ENCODE measurements at places on chromosomes 5 and 9. TPM values are rescaled to one million over a fixed set of nuclear protein-coding genes. Genes with fewer than 3 reads are reported as not detected.

The PCDHA5 gene
- total RNA-seq: 1.1 TPM

DNA sequence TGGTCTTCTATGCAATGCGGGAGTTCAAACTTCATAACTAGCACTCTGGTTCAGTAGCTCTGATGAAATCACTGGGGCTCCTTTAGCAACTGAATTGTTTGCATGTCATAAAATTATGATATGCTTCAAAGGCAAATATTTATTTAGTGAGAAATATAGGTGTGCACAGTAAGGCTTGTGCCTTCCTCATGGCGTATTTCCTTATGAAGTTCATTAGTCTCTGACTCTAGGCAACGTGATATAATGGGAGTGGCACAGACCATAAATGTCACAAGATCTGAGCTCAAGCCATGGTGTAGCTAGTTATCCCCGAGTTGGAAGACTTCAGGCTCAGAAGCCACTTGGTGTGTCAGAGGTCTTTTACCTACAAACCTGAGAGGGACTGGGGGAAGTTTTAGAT is 35.5 kb downstream of the PIP5K1B start:
- DNase-seq: no peak

GRCh38 chr5:12354686-12355085 is 450.4 kb upstream of the CTNND2 start:
- peak; percentile 63 for DNase-seq

- no peak for DNase-seq
Observed at GRCh38 chr9:134495881-134496412, 145.7 kb upstream of the COL5A1 start.

GRCh38 chr5:122500245-122501088 is 188.4 kb downstream of the SNCAIP start:
- peak; percentile 82 for DNase-seq

- DNase-seq: no peak
Observed at GRCh38 chr5:90014420-90014819, 395.1 kb downstream of the CETN3 start.

GRCh38 chr5:5572976-5573797 is 150.7 kb downstream of the ICE1 start:
- DNase-seq: no peak

DNA sequence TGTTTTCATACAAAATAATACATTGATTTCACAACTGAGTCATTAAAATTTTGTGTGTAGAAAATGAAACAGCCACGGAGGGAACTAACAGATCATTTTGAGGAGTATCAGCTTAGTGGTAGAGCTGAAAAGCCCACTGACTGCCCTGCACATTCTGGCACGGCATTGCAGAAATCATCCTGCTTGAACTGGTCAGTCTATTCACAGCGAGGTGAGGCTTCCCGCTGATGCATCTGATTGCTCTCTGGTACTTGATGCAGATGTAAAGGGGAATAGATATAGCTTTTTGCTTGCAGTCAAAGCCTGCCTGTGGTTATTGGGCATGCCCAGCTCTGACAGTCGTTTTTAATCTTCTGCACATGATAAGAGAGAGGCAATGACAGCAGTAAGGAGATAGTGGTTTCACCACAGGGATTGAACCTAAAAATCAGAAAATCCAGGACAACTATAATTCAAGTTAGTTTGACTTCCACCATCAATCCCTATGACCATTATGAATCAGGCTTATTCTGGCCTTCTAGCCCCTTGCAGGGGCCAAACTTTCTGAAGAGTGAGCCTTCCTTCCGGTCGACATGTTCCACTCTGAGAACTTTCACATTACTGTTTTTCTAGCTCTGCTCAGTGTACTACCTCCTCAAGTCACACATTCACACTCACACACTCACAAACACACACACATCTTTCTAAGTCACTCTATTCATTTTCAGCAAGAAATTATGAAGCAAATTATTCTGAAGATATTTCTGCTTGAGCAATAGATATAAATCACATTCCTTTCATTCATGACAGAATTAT is 782.8 kb upstream of the NUDT12 start:
- DNase-seq: peak; percentile 14

- DNase-seq: no peak
Observed at GRCh38 chr5:180026734-180027458, 44.7 kb downstream of the RNF130 start.

The SPINK6 gene
- not detected for total RNA-seq

- peak; percentile 77 for DNase-seq
Observed at GRCh38 chr9:127723444-127723843, 7.6 kb downstream of the TTC16 start.

The CAST gene
- 126 TPM for total RNA-seq

The PRLR gene
- 0.12 TPM for total RNA-seq

- no peak for DNase-seq
Observed at GRCh38 chr5:160844177-160844576, 7.8 kb downstream of the ATP10B start.

DNA sequence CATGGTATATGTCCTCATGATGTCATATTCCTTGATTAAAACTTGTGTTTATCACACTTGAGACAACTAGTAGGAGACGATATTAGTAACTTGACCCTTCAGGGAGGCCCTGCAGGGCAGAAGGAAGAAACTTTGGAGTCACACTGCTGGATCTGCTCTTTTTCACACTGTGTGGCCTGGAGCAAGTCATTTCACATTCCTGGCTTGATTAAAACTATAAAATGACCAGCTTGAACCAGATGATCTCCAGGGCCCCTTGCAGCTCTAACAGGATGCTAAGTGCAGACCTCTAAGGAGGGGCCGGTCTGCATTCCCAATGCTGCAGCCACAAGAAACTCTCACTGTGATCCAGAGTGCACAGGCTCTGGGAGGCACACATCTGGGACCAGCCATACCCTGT is 146.4 kb upstream of the ZNF366 start:
- DNase-seq: no peak

- DNase-seq: peak; percentile 58
Observed at GRCh38 chr5:145554399-145554798, 280.7 kb downstream of the PRELID2 start.

The GAS1 gene
- 6.6 TPM for total RNA-seq

GRCh38 chr5:14039063-14039462 is 94.6 kb upstream of the DNAH5 start:
- no peak for DNase-seq

The PTGER4 gene
- 7.9 TPM for total RNA-seq

- no peak for DNase-seq
Observed at GRCh38 chr5:321230-321725, at the start of gene AHRR. TSS of gene AHRR (plus strand) at chr5:321714. CDS start at chr5:343903, 22,189 bp downstream.

GRCh38 chr5:65882278-65882677 is 44.1 kb upstream of the ERBIN start:
- DNase-seq: no peak

The ROPN1L gene
- 2.5 TPM for total RNA-seq

DNA sequence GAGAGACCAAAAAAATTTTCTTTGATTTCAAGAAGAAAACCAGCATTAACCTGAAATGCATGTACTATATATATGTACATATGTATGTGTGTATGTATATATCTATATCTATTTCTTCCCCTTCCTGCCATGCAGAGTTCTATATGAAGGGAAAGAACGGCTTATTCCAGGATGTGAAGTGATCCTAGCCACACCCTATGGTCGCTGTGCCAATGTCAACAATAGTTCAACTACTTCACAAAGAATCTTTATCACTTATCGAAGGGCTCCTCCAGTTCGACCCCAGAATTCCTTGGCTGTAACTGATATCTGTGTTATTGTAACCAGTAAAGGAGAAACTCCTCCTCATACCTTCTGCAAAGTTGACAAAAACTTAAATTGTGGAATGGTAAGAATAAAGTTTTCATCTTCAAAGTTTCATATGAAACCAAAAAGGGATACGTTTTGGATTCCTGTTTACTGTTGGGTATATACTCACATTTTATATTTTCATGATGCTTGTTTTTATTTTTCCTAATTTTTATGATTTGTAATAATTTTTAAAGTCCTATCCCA is 56.2 kb downstream of the DENND4C start:
- no peak for DNase-seq

The CBY3 gene
- total RNA-seq: not detected

The CCL19 gene
- total RNA-seq: not detected

The FST gene
- 13.6 TPM for total RNA-seq

- no peak for DNase-seq
Observed at GRCh38 chr5:58156973-58157701, 302.7 kb downstream of the PLK2 start.

The MYO10 gene
- total RNA-seq: 28.7 TPM

DNA sequence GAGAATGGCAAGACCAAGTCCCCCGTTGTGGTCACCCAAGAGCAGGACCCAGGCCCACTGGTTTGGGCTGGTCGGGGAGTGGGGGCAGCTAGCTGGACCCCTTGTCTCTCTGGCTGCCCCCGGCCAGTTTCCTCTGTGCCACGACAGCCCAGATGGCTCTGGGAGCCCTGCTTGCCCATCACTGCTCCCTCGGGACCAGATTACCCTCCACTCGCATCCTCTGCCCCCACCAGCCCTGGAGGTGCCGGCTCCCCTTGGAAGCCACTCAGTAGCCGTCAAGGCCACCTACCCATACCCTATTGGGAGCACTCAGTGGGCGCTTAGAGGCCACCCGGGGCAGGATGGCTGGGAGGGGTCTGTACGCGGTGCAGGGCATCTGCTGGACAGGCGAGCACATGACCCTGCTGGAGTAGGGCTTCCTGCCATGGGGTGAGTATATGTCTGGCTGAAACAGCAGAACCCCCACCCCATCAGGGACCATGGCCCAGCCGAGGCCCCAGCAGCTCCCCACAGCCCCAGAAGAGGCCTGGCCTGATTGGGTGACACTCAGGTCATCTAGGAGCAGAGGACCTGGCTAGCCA is 70.0 kb downstream of the ZNF354C start:
- no peak for DNase-seq

DNA sequence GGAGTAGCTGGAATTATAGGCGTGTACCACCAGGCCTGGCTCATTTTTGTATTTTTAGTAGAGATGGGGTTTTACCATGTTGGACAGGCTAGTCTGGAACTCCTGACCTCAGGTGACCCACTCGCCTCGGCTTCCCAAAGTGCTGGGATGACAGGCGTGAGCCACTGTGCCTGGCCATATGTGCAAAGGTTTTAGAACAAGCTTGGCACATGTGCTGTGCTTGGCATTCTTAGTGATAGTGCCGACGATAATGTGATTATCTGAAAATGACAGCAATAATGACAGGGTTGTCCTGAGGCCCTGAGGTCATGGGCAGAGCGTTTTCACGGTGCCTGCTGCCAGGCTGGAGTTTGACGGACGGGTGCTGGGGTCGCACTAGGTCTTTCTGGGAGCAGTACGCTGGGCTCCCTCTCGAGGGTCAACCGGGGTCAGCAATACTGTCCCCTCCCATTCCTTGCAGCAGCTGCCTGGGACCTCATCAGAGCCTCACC is 42.6 kb downstream of the HMCN2 start:
- no peak for DNase-seq

DNA sequence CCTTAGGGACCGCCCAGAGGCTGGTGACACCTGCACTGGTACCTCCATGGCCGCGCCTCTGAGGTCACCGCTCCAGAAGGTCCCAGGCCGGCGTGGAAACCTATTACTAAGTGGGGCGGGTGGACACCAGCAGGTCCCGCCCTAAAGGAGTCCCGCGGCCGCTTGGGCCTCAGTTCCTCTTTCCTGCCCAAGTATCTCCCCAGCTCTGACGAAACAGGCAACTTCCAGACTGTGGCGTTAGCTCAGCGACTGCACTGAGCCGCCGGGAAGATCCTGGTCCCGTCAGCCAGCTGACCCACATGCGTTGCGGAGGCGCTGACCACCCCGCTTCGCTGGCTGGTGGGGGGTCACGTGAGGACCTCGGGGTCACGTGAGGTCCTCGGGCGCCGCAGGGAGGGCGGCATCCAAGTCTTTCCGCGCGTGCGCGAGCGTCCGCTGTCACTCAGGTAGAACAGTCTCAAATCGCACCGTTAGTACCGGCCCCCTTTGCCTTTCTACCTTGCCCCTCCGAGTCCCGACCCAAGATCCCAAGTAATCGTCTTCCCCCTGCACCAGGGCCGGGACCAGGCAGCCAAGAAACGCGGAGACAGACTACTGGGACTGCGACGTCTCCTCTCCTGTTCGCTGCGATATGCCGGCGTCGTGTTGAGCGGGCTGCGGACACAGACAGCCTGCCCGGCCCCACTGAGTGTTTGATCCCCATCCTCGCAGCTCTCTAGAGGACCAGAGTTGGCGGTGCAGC is 53.7 kb upstream of the KDM4C start:
- DNase-seq: no peak

- no peak for DNase-seq
Observed at GRCh38 chr5:126675338-126675737, 74.6 kb downstream of the PHAX start.

Data from H4 (cell line).